Activated CD4-positive, alpha-beta T cell treated with anti-CD3 and anti-CD28 coated beads, Interleukin-2, Interleukin-6, amounts not matched to agents 100 ng/mL and 50 ng/mL, durations not matched to agents 16 hours and 8 hours (primary cell): ENCODE measurements at places on chromosomes 11 and 22.

- peak; percentile 84 for DNase-seq
Measured at GRCh38 chr22:31346255-31346732, at the start of gene PATZ1. Gene PATZ1 (minus strand): TSS chr22:31346346. CDS start chr22:31345602, 744 bp downstream.

- no peak for DNase-seq
Measured at GRCh38 chr11:1055990-1056771, 18.5 kb upstream of the MUC2 start.

DNA sequence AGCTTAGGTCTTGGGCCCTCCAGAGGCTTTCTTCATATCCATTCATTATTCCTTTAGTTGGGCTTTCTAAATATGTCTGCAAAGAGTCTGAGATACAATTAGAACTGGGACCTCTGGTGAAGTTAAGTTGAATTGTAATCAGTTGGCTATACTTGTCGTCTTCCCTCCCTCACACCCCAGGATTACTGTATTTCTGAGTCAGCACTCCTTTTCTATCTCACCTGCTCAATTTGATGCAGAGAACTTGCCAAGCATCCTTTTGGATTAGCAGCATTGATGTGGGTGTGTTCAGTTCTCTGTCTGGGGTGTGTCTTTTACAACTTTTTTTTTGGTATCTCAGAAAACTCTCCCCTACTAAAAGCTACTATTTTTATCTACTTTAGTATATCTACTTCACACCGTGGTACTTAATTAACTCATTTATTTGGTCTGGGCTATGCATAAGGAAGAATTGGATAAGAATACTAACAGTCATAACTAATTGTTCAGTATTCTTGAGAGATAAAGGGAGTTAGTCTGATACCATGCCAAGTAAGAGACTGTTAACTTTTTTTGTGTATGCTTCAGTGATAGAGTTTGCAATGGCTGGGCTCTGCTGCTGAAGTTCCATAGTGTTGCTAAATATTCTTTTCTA is 15.1 kb downstream of the CTNND1 start:
- DNase-seq, result no peak

DNA sequence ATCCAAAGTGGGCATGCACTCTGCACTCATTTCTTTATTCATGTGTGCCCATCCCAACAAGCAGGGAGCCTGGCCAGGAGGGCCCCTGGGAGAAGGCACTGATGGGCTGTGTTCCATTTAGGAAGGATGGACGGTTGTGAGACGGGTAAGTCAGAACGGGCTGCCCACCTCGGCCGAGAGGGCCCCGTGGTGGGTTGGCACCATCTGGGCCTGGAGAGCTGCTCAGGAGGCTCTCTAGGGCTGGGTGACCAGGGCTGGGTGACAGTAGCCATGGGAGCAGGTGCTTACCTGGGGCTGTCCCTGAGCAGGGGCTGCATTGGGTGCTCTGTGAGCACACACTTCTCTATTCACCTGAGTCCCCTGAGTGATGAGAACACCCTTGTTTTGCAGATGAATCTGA is 129.3 kb upstream of the B3GAT1 start:
- DNase-seq, result no peak

DNA sequence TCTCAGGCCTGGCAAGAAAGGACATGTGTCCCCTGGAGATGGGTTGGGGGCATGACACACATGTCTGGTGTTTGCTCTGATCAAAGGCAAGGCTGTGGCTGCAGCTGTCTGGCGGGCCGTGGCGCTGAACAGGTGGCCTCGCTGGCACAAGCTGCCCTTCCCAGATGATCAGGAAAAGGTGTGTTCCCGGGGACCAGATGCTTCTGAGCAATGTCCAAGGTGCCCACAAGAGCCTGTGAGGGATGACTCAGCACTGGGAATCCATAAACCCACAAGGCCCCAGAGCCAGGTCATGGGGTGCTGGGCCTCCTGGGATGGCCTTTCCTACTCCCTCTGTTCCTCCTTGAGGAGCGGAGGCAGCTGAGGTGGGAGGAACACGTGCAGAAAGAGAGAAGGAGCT is 9.7 kb upstream of the LRP5 start:
- DNase-seq, result no peak

- peak; percentile 58 for DNase-seq
Measured at GRCh38 chr11:3861683-3862082, 6.2 kb downstream of the STIM1 start.

DNA sequence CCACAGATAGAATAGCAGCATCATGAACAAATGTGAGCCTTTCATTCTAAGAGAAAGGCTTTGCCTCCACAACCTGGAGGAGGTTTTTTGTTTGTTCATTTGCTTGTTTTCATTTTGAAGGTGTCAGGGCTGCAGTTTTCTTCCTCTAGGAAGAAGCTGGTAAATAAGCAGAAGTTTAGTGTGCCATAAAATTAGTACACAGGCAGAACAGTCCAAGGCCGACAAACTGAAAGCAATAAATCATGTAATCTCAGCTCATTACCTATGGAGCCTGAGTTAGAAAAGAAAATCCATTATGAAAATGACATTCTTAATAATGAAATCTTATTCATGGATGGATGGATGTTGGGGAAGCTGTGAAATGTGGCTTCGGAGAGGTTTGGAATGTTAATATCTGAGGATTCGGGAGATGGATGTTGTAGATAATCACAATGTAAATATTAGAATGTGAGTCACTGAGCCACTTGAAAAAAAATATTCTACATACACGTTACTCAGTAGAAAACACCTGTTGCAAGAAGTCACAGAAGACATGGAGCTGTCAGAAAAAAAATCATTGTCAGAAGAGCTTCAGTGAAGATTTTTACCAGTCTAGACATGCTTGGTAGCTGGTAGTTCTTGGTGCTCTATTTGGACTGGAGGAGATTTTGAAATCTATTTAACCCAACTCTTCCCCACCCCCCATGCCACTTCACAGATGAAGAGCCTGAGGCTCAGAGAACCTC is 15.0 kb upstream of the ZDHHC13 start:
- DNase-seq, result no peak

GRCh38 chr22:32844251-32844650 is 42.7 kb downstream of the TIMP3 start:
- DNase-seq, result no peak

GRCh38 chr11:102295045-102295444 is 22.2 kb upstream of the BIRC3 start:
- DNase-seq, result no peak

- DNase-seq, result no peak
Measured at GRCh38 chr11:73268671-73269271, 3.4 kb upstream of the P2RY6 start.

- DNase-seq, result no peak
Measured at GRCh38 chr22:41620589-41621098, at the start of gene DESI1. Gene DESI1 (minus strand): TSS chr22:41621043. CDS start chr22:41620839, 204 bp downstream.

DNA sequence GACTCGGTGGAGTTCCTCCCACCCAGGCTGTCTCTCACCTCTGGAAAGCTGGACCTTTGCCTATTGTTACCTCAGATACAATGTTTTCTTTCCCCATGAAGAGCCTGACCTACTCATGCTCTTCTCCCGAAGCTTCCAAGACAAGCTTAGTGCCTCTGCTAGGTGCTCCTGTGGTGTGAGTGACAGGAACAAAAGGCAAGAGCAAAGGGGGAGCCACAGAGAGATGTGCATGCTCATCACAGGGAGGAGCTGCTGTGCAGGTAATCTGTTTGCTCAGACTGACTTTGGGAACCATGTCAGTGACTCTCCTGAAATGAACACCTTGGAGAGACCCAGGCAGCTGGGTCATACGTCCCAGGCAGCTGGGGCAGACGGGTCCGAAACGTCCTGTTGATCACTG is 53.6 kb upstream of the VSTM5 start:
- no peak for DNase-seq

DNA sequence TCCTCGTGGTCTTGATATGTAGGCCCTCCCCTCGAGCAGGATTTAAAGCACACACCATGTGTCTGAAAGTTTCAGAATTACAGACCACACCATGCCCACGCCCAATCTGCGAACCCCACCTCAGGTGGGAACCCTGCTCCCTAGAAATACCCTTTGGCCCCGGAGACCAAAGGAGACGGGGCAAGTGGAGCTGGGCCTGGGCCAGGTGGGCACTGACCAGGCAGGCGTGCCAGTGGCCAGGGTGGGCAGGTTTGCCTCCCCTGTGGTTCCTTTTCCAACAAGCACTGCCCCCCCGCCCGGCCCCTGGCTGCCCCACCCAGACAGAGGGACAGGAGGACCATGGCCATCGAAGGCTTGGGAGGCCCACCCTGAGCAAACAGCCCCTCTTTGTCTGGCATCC is 400.4 kb downstream of the TBC1D22A start:
- DNase-seq, result no peak

GRCh38 chr22:44994399-44995104 is 15.3 kb downstream of the PHF21B start:
- DNase-seq, result no peak

DNA sequence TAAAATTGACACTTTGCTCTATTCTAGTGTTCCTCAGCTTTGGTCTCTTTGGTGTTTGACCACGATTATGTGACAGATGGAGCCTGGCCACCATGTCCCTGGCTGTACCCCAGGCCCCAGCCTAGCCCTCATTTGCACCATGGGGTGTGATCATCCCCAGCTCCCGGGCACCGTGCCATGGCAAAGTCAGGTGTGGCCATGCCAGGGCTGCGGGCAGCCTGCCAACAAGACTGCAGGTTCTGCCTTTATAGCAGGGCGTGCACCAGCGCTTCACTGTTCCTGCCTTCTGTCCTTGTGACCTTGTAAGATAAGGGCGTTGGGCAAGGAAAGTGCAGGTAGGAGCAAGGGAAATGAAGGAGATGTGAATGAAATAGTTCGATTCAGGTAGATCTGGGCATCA is 22.4 kb upstream of the APOBEC3A start:
- no peak for DNase-seq

DNA sequence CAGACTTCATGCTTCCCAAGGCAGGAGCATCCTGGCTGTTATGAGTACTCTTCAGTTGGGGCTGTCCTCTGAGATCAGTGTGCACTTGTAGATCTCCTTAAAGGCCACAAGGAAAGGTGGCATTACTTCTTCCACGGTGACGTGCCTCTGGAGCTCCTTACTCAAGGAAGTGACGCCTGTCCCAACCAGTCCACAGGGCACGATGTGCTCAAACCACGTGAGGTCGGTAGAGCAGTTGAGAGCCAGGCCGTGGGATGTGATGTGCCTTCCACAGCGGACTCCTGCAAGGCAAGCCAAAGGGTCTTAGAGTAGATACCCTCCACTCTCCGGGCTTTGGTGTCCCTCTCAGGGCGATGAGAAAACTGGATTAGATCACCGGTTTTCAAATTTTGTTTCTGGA is 1.4 kb downstream of the LIPT2 start:
- no peak for DNase-seq

GRCh38 chr11:117644403-117645155 is 152.4 kb downstream of the DSCAML1 start:
- no peak for DNase-seq
